ENCODE measurements at places on chromosomes 12 and 14.

GRCh38 chr14:63632932-63633514 is 8.6 kb downstream of the WDR89 start:
- DNase-seq = peak; percentile 26

GRCh38 chr12:67780580-67781084 is 132.1 kb downstream of the DYRK2 start:
- peak; percentile 32 for DNase-seq

- DNase-seq = no peak
Measured at GRCh38 chr14:50922803-50923202, 21.5 kb downstream of the PYGL start.

GRCh38 chr12:67909091-67909531 is 80.1 kb upstream of the IFNG-AS1 start:
- peak; percentile 94 for DNase-seq

DNA sequence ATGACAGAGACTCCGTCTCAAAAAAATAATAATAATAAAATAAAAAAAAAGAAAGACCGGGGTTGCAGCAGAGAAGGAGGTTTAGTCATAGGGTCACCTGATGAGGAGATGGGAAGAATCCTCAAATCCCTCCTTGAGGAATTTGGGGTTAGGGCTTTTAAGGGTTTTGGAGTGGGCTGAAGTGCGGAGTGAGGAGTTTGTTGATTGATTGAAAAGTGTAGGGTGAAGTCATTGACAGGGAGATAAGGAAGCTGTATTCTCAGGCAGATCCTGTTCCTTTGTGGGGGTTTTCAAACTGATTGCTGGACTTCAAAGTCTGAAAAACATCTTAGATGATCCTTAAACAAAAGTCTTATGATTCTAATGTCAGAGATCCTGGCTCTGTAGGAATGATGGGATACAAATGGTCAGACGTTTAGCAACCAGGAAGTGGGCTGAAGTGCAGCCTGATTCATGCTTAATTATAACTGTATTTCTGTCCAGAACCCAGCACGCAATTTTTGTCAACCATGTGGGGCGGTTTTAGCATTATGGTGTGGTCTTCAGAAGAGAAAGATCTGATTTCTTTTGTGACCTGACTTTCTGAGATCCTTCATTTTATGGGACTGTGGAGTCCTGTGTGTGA is 16.0 kb downstream of the FNTB start:
- DNase-seq = peak; percentile 55

DNA sequence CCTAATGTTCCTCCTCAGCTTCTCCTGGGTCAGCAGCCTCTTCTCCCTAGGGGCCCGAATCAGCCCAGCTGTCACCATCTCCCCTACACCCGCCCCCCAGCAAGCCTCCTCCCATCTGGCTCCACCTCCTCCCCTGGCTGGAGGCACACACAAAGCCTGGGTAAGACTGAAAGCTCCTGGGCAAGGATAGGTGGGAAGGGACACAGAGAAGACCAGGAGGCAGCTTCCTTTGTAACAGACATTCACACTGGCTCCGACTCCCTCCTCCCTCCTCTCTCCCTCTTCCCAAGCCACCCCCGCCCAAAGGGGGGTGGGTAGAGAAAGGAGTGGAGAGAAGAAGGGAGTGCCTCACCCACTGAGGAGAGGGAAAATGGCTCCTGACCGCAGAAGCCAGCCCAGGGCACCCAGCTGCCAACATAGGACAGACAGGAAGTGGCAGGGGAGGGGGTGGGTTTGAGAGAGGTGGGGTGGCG is 4.0 kb downstream of the CHD4 start:
- peak; percentile 74 for DNase-seq

DNA sequence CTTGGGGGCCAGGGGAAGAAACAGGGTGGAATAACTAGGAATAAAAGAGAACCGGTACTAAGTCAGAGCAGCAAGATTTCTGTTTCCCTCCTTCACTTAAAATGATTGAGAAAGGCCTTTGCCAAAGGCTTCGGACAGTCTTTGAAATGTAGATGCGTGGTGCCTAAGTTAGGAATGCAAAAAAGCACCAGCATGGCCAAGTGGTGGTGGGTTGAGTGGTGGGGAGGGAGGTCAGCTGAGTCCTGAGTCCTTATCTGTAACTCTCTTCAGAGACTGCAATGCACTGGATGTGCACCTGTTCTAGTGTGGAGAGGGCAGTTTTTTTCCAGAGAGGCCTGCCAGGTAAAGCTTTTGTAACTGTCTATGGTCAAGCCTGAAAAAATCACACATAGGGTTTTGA is 919.9 kb downstream of the FSCB start:
- DNase-seq = no peak

DNA sequence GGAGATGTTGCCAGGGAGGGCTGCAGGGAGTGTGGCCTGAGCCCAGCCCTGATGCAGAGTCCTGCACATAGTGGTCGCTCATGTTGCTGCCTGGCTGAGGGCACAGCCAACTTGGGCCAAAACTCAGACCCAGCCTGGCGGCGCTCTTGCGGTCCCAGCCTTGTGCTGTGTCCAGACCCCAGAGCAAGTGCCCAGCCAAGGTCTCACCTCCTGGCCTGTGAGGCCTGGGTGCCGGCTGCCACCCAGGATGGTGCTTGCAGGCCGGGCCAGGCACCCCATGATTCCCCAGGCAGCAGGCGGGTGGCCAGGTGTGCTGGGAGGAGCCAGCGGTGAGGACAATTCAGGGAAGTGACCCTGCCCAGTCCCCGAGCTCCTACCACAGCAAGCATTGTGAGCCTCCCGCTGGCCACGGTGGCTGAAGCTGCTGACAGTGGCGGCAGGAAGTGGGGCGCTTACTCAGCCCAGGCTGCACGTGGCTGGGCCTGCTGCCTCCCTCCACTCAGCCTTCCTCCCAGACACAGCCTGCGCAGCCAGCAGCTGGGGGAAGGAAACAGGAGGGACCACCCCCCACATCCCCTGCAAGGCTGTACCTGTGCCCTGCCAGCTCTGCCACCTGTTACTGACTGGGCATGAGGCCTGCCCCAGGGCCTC is 17.7 kb upstream of the PGF start:
- DNase-seq = peak; percentile 46

- no peak for DNase-seq
Measured at GRCh38 chr12:107558141-107558815, 127.3 kb upstream of the PWP1 start.

DNA sequence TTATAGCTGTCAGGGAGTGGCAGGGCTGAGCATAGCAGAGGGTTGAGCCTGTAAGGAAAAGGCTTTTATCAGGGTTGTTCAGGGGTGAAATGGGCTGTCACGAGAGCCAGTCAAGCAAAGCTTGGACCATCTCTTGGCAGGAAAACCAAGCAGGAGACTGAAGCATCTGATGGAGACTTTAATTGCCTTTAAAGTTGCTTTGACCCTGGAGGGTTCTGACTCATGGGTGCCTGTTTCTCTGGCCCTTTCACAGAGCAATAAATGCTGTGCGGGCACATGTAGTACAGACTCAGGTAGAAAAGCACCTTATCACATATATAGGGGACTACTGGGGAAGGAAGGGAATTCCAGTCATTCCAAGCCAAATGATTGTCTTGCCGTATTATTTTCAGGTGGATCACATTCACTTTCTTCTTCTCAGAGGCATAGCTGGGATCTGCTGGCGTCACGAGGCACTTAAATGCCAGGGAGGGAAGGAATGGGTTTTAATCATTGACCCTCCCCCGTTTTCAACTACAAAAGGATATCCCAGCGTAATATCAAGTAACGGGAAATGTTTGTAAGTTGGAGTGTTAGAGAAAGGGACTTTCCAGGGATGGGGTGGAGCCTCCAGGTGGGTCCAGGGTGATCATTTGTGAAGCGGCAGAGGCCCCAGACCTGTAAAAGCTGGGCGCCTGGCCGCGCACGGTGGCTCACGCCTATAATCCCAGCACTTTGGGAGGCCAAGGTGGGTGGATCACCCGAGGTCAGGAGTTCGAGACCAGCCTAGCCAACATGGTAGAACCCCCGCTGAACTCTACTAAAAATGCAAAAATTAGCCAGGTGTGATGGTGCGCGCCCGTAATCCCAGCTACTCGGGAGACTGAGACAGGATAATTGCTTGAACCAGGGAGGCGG is 34.9 kb downstream of the PLEKHD1 start:
- DNase-seq = no peak

DNA sequence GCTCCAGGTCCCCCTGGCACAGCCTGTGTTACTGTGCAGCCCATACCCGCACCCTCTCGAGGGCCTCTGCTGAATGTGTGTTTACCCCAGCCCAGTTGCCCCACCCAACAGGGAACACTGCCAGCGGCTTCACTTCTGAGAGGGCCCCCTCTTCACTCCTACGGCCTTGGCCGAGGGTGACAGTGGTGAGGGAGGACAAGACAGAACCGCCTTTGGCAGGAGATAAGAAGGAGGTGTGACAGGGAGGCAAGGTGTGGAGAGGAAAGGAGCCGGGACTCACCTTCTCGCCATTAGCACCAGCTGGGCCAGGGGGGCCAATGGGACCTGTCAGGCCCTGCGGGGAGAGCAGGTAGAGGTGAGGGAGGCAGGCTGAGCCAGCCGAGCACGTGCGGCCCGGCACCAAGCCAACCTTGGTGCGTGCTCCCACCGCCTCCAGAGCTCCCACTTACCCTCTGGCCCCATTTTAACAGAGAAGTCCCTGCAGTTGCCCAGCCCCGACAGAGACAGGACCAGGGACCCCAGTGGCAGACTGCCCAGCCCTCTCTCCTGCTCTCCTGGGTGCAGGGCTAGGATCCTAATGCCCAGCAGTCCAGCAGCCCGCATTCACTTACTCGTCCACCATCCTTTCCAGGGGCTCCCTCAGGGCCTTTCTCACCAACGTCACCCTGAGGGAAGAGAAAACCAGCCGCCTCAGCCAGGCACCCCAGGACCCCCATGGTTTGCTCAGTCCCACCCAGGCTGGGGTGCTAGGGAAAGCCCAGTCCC is 18.3 kb downstream of the TMEM106C start:
- DNase-seq = no peak

DNA sequence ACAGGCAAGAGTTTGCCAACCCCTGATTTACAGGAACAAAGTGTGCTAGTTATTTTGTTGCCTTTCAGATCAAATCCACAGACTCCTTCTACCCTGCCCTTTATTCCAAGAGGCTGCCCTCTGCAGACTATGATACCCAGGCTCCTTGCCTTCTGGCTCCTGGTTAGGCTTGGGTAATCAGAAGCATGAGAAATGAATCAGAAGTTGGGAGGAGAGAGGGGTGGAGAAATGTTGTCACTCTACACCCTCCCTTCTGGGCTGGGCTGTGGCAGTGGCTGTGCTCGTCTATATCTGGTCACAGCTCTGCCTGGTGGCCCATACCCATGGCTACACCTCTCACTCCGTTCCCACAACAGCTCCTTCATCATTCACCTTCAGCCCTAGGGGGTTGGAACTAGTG is 204.6 kb upstream of the PLXNC1 start:
- DNase-seq = peak; percentile 55

DNA sequence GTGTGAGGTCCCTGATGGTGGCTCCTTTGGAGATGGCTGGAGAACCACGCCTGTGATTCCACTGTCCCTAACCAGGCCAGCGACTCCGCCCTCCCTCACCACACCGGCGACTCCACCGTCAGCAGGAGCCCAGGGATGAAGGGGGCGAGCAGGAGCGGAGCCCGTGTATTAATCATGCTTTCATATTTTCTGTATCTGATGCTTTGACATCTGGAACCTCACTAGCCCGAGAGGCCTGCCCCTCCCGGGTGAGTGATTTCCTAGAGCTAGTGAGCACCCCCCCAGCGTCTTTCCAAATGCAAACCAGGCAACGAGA is 69.9 kb downstream of the NOC4L start:
- no peak for DNase-seq

- DNase-seq = peak; percentile 49
Measured at GRCh38 chr12:69435644-69436043, 34.5 kb upstream of the FRS2 start.

DNA sequence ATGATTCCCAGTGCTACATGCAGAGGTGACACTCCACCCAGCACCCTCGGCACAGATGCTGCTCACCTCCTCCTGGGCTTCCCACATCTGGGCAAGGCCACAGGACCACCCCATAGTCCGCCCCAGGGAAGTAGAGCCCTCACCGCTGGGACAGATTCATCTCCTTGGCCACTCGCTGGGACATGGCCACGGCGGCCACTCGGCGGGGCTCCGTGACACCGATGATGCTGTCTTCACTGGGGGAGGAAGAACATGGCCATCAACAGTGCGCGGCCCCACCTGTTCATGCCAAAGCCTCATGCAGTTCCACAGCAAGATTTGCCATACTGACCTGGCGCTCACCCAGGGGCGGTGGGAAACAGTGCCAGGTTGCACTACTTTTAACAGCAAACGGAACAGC is 13.7 kb downstream of the DHX37 start:
- DNase-seq = no peak
